ENCODE measurements at places on chromosomes 7 and 10.

- no peak for DNase-seq
Measured at GRCh38 chr10:43318456-43318855, 51.6 kb upstream of the RASGEF1A start.

DNA sequence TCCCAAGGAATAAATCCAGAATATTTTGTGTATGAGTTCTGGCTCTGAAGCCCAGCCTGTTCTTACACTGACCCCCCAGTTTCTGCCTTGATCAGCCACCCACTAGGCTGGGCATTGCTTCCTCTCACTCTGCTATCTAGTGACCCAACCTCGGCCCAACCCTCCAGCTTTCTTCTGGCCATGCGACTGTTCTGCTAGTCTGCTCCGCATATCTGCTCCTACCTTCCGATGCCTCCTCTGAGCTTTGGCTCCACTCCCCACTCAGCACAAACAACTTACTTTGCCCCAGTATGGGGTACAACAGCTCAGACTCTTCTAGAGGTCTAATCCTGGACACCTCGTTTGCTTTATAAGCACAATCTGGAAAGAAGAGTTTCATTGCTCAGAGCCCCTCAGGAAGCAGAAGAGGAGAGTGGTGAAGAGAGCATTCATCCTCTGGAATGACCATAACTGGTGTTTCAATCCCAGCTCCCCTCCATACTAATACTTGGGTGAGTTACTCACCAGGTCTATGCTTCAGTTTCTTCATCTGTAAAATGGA, 99.6 kb downstream of the NPSR1 start:
- no peak for DNase-seq

DNA sequence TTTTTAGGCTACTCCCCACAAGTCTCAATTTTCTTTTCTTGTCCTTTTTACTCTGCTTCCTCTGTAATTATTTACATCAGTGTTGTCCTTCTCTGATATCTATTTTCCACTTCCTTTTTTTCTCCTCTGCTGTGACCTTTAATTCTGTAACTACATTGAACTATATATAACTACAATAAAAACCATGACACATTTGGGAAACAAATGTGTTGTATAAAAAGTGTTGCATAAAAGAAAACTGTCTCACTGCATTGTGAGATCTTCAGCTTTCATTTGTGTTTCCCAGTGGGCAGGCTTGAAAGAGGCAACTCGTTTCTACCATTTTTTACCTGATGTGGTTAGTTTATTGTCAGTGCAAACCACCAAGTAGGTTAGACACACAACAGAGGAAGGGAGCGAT, 483.9 kb upstream of the NRP1 start:
- DNase-seq: no peak

GRCh38 chr7:45927721-45928120, 6.6 kb upstream of the IGFBP3 start:
- no peak for DNase-seq
